Activated T-helper 17 cell treated with anti-CD3 and anti-CD28 coated beads, Interleukin-2, amount 50 U/mL, for 72 hours (primary cell): ENCODE measurements at places on chromosomes 4 and X. TPM values are rescaled to one million over a fixed set of nuclear protein-coding genes. Genes with fewer than 3 reads are reported as not detected.

CRMP1 gene
- total RNA-seq, result not detected

SASH3 gene
- 103 TPM for total RNA-seq

CSAG1 gene
- not detected for total RNA-seq

GRCh38 chr4:2954358-2955185 is 8.6 kb downstream of the NOP14 start:
- peak; percentile 86 for ATAC-seq

DNA sequence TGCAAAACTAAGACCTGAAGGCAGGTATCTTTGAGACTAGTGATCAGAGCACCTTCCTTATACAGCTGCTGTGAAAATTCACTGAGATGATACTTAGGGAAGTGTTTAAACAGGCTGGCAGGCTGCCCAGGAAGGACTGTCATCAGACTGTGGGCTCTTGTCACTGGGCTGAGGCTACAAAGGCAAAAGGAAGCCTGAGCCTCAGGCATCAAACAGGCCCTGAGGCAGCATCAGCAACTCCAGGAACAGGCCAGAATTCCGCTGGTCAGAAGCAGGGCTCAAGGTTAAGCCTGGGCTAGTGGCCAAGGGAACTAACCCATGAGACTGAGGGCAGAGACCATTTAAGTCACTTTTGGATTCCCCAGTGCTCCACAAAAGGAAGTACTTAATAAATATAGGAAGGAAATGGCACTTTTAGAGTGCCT is 12.8 kb downstream of the PJA1 start:
- no peak for ATAC-seq

GRCh38 chr4:113732-114131 is 10.6 kb upstream of the ZNF718 start:
- no peak for ATAC-seq

GRCh38 chr4:73308286-73308685 is 49.7 kb upstream of the ANKRD17 start:
- ATAC-seq, result no peak

GRCh38 chrX:134287346-134287745 is 50.4 kb downstream of the CCDC160 start:
- no peak for ATAC-seq

- no peak for ATAC-seq
Measured at GRCh38 chr4:56317749-56318148, 69.5 kb downstream of the AASDH start.

GRCh38 chr4:609400-610050 is 15.8 kb upstream of the PDE6B start:
- no peak for ATAC-seq

GRCh38 chr4:106809076-106809475 is 227.0 kb downstream of the DKK2 start:
- ATAC-seq, result no peak

DNA sequence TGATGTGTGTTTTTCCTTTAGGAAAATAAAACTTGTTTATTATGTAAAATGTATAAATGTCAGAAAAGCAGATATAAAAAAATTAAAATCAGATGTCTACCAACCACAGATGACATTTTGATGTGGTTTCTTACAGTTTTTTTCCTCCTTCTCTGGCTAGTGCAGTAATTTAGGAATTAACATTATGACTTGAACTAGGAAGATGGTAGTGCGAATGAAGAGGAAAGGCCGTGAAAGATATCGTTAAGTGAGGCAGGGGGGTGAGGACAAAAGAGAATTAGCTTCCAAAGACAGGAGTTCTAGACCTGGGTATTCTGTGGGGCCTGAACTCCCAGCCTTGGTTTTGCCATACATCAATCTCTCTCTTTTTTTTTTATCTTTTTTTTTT is 98.0 kb downstream of the RBM47 start:
- no peak for ATAC-seq

GRCh38 chr4:107719207-107719921 is 670 bp downstream of the PAPSS1 start:
- ATAC-seq, result peak; percentile 20

GRCh38 chr4:42871671-42872290 is 20.7 kb upstream of the GRXCR1 start:
- no peak for ATAC-seq
